Common myeloid progenitor, CD34-positive (primary cell): ENCODE measurements at places on chromosomes 4 and X.
A peak's percentile ranks its signal among the peaks of the same experiment; 100 is the strongest.

GRCh38 chrX:37662181-37662580, 23.4 kb upstream of the XK start:
- peak; percentile 34 for DNase-seq

GRCh38 chr4:119246177-119246733, 33.7 kb downstream of the USP53 start:
- DNase-seq: no peak

DNA sequence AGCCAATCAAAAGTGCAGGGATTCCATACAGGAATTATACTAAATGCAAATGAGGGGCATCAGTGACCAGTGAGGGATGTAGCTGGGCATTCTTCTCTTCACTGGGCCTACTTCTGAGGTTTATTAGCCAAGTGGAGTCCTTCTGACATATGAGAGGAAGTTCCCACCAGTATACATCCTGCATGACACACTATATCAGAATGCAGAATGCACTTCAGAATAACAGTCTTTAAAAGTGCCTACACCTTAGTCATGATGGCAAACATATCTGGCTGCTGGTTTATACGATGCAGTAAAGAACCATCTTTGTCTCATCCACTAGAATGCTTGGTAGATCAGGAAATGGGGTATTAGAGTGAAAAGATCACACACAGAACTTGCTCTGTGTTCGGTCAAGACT, 180.3 kb upstream of the PPARGC1A start:
- DNase-seq: no peak

DNA sequence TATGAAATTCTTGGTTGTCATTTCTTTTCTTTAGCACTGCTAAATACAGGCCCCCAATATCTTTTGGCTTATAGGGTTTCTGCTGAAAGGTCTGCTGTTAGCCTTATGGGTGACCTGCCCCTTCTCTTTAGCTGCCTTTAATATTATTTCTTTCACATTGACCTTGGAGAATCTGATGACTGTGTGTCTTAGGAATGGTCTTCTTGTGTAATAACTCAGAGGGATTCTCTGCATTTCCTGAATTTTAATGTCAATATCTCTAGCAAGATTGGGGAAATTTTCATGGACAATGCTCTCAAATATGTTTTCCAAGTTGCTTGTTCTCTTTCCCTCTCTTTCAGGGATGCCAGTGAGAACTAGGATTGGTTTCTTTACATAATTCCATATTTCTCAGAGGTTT, 292.4 kb downstream of the SLC7A11 start:
- no peak for DNase-seq

DNA sequence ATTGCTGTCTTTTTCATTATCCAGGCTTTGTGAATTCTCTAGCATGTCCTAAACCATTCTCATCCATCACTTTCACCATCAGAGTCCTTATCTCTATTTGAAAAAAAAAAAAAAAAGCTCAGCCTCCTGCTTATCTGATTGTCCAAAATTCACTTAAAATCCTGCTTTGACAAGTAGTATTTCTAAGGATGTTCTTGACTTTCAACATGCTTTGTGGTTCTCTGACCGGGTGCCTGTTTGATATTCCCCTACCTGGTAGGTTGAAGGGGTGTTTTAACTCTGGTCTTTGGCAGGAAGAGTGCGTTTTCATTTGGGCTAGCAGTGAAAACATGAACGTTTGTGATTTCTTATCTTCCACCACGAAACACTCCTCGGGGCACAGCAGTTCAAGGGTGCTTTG, 17.3 kb upstream of the BBS12 start:
- no peak for DNase-seq

- no peak for DNase-seq
These were observed 16.8 kb downstream of the MID1 start for GRCh38 chrX:10603612-10604011.

DNA sequence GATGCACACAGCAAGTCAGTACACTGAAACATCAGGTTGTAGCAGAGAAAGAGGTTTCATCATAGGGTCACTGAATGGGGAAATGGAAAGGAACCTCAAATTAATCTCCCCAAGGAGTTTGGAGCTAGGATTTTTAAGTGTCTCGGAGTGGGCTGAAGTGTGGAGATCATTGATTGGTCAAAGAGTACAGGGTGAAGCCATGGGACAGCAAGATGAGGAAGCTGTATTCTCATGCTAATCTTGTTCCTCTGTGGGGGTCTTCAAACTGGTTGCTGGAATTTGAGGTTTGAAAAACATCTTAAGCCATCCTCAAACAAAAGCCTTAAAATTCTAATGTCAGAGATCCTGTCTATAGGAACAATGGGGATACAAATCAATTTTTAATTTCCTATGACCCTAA, 78.8 kb upstream of the TEX13A start:
- DNase-seq: no peak
